RWPE1 (cell line): ENCODE measurements at places on chromosomes 5 and 9.

DNA sequence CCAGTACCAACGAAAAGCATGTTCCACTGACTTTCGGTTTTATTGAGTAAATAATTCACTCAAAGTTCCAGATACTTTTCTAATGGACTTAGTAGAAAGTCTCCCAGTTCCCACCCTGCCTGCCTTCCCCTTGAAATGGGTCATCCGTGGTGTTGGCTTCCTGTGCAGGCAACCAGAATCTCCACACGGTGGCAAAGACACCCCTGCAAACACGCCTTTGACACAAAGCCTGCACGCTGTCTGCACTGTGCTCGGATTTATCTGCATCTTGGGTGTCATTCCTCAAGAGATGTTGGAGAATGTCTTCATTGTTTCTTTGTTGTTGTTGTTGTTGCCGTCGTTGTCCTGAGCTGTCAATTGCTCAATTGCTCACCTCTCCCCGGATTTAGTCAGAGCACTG is 150.0 kb upstream of the IRX2 start:
- DNase-seq = no peak

DNA sequence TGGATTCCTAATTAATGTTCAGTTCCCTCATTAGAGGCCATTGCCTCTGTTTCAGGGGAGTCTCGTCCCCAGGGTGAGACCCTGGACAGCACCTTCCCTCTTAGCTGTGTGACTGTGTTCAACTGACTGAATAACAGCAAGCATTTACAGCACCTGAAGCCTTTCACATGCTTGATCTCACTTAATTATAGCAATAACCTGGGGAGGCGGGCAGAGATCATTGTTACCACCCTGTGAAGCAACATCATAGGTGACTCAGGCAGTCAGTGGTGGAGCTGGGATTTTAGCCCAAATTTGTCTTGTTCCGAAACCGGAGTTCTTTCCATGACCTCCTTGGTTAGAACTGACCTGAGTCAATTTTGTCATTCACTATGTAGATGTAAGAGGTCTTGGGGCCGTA is 105.2 kb upstream of the RAD23B start:
- no peak for DNase-seq

DNA sequence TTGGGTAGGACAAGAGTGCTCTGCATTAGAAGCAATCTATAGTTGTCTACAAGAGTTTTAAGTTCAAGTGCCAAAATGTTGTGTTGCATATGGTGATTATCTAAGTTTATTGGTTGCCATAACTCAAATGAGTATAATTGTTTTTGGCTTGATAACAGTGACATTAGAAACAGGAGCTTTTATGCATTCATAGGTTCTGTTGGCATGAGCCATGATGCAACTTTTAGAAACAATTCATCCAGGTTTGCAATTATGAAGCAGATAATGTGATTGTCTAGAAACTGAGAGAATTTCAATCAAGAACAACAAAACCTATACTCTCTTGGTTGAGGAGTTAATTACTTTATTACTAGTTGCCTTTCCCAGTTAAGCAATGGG is 137.0 kb downstream of the PBX3 start:
- no peak for DNase-seq

- peak; percentile 65 for DNase-seq
These were observed at the start of gene TPM2 for GRCh38 chr9:35689542-35690293. TSS of gene TPM2 (minus strand) at chr9:35689925. CDS start at chr9:35689817, 108 bp downstream.

GRCh38 chr9:29830821-29831220 is 2257.5 kb upstream of the C9orf72 start:
- peak; percentile 28 for DNase-seq

DNA sequence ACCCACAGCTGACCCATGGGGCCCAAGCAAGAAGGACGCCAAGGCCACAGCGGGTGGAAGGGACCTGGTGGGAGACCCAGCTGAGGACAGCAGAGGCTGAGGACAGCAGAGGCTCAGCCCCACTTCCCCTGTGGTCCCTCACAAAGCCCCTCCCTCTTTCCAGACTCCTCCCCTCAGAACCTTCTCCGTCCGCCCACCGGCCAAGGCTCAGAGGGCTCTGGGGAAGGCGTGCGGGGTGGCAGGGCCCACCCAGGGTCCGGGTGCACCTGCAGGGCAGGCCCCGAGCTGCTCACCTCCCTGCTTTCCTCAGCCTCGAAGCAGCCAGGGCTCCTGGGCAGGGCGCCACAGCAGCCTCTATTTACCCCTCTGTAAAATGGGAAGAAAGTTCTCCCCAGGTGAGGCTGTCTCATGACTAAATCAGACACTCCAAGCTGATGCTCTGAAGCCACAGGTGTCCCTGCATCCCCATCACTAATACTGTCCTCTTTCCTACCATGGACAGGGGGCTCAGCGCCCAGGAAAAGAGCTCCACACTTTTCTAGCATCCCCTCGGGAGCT is 137.9 kb upstream of the PPP1R26 start:
- no peak for DNase-seq

DNA sequence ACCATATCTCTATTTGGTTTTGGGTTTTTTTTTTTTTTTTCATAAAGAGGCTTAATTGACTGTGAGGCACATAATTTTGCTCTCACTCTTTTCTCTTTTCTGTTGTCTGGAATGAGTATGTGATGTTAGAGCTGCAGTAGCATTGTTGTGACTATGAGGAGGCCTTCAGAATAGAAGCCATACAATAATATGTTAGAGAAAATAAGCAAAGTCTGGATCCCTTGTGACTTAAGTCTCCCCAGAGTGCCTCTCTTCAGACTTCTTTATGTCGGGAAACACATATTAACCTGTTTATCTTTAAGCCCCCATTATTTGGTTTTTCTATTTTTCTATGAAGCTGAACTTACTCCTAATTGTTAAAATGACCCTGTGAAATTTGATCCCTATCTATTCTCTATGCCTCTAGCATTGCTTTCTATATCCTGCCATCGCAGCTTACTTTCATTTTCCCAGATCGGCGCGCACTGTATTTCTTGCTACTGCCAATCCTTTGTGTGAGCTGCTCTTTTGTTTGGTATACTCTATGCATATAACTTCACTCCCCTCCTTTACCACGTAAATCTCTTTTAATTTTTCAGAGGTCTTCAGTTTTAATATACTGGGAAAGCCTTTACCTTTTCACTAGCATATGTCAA is 372.5 kb upstream of the KCNN2 start:
- DNase-seq = peak; percentile 9

GRCh38 chr9:137030538-137031527 is 1.1 kb downstream of the FUT7 start:
- no peak for DNase-seq

DNA sequence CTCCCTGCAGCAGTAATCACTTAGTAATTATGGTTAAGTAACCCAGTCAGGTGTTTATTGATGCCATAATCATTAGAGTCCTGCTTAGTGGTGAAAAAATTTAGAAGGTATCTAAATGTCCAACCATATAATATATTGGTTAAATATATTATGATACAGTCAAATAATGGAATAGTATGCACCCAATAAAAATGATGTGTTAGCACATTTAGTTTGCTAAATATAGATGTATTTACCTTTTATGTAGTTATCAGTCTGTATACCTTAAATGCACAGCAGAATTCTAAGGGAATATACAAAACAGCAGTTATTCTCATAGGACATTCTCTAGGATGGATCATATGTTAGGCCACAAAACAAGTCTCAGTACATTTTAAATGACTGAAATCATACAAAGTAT is 90.4 kb downstream of the PRKACG start:
- DNase-seq = no peak

DNA sequence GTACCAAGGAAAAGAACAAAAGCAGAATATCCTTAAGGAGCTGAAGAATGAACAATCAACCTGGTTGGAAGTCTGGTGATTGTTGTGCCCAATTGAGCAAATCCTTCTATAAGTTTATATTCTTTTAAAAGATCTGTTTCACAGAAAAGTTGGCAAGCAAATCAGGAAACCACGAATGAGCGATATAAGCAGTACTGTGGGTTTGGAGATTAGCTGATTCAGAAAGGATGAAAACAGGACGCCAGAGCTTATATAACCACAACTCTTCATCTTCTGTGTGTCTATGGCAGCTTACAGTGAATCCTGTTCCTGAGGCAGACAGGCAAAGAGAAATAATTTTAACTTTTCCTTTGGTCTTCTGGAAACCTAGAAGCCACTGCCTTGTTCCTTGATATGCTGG is 61.7 kb downstream of the SLC38A9 start:
- no peak for DNase-seq

GRCh38 chr5:34597034-34598027 is 58.8 kb upstream of the RAI14 start:
- DNase-seq = no peak

DNA sequence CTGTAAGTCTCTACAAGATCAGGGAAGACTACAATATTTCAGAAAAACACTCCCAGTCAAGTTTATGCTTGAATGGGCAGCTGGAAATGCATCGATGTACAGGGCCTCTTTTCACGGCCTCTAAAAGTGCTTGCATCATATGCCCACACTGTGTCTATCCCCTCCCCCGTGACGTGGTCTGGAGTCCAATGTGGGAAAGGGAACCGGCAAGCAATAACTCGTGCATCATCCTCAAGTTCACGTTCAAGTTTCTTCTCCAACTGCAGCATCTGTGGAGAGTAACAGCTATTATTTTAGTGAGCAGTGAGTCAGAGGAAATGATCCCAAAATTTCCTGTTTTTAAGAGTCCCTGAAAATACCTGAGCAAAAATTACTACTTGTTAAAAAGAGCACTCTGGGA is 22.3 kb downstream of the ATPSCKMT start:
- DNase-seq = no peak

GRCh38 chr9:135584934-135585333 is 23.4 kb downstream of the PAEP start:
- no peak for DNase-seq

DNA sequence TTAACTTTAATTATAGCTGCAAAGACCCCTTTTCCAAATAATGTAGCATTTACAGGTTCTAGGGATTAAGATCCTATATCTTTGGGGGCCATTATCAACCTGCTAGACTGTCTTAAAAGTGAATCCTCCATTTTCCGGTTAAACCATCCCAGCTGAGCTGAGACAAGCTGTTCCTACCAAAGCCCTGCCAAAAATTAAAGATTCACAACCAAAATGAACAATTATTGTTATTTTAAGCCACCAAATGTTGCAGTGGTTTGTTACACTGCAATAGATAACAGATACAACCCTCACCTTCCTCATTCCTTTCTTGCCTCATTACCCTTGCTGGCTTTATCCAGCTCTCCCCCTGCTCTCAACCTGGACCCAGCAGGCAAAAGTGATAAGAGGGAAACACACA is 343.4 kb downstream of the CDK5RAP2 start:
- no peak for DNase-seq

GRCh38 chr9:107039542-107039941 is 176.6 kb downstream of the ZNF462 start:
- DNase-seq = no peak

DNA sequence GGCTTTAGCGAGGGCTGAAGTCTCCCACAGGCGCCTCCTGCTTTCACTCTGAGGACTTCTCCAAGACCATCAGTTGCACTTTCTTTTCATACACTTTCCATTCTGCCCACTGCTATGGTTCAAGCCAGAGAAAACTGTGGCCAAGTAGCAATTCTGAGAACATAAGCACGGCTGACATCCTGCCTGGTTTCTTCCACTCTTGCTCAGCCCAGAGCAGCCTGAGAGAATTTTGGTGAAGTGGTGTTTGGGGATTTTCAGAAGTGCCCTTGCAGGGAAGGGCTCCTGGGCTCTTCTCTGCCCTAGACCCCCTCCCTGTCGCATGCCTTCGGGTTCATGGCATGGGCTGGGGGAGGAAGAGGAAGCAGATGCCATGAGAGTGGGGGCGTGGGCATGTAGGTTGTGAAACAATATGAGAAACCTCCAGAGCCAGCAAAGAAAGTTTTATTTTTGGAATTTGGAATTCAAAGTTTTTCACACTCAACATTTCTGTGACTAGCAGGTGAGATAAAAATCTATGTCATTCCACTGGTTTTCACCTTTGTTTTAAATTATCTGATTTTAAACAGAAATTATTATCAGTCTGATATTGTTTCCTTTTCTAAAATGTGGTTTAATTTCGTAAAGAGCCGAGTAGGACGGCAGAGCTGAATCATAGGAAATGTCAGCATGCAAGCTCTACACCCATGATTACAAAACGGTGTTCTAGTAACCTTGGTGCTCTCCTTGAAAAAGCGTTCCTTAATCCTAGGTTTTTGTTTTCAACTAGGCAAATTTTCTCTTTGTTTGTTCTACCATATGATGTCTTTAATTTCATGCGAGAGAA is 27.8 kb upstream of the TNFSF8 start:
- DNase-seq = no peak

DNA sequence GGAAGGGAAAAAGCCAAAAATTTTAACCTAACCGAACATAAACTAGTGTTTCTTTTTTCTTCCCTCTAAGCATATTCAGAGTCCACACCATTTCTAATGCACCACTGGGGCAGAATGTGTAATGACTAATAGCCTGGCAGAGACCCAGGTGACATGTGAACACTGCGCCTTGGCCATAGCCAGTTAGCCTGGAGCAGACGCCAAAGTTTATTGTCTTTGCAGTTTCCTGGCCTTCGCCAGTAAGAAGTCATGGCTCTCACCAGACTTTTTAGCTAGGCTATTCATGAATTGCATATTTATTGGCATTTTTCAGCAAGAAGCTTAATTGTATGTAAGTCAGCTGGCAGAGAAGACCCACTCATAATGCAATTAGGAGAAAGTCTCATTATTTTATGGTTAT is 182.8 kb upstream of the SLC27A6 start:
- peak; percentile 67 for DNase-seq

GRCh38 chr5:59416451-59416850 is 477.1 kb downstream of the PDE4D start:
- no peak for DNase-seq

GRCh38 chr9:120643061-120643460 is 63.1 kb upstream of the CDK5RAP2 start:
- DNase-seq = no peak

GRCh38 chr9:72954431-72955125 is 1.7 kb upstream of the ALDH1A1 start:
- no peak for DNase-seq

- no peak for DNase-seq
These were observed 3.2 kb upstream of the NRARP start for GRCh38 chr9:137305060-137305797.

- DNase-seq = peak; percentile 59
These were observed at the start of gene PLGRKT for GRCh38 chr9:5437254-5438216. TSS of gene PLGRKT (minus strand) at chr9:5437925. CDS start at chr9:5431977, 5,948 bp downstream.

DNA sequence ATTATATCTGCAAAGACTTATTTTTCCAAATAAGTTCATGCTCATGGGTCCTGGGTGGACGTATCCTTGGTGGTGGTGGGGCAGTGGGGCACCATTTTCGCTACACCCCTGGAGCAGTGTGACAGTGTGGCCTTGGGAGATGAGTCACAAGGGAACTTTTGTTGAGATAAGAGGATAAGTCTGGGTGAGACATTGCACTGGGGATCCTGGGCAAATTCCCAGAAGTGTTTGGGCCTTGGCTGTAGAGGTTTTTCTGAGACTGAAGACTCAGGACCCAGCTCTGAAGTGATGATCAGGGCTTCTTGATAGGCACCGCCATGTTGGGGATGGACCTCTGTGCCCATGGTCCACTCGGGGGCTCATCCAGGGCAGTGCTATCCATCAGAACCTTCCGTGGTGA is 149.4 kb downstream of the MACROH2A1 start:
- no peak for DNase-seq

GRCh38 chr5:6889030-6889429 is 175.8 kb downstream of the TENT4A start:
- no peak for DNase-seq
